NCI-H774 (cell line): ENCODE measurements at places on chromosomes 3 and 15.

DNA sequence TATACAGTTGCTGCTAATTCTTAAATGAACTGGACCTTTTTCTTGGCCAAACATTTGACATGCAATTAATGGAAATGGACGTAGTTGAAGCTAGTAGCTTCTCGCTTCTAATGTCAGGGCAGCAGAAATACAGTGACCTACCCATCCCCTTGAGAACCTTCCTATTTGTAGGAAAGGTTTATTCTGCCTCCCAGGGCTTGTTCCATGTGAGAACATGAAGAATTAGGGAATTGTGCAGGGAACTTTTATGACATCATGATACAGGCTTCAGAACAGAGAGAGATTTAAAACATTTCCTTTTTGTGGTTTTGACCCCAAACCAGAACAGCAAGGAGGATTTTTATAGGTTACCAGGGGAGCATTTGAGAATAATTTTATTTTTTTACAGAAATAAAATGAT is 406.6 kb upstream of the PPP2R3A start:
- DNase-seq: no peak

DNA sequence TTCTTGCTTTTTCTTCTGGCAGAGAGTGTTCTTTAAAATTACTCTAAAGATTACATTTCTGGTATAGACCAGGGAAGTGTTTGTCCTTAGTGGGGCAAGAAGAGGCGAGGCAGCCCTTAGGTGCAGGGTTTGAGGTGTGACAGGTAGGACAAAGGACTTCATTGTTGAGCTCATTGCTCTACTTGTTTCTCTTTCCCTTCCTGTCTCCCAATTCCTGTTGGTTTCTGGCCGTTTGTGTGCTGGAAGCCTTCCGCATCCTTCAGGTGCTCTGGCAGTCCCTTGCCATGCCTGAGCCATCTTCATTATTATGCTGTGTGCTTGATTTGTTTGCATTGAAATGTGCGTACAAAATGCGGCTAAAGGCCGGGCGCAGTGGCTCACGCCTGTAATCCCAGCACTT is 85.1 kb downstream of the CCK start:
- DNase-seq: no peak

DNA sequence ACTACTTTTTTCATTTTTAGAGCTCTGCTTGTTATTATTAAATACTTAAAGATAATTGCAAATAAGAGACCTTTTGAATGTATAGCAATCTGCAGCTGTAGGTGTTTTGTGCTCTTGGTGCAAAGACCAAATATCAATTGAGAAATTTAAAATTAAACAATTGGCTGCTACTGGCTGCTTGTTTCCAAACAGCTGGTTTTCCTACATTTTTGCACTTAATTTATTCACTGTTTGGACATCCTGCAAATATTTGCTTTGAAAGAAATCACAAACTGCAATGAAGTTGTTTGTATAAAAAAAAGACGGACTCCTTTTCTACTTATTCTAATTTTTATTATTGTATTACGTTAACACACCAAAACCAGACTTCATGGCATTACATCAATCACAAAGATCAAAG is 35.6 kb downstream of the MED12L start:
- no peak for DNase-seq

- DNase-seq: peak; percentile 34
These were observed 508.5 kb downstream of the GABRG3 start for GRCh38 chr15:27479296-27480140.

GRCh38 chr3:120597445-120598049 is 1.4 kb downstream of the NDUFB4 start:
- no peak for DNase-seq

DNA sequence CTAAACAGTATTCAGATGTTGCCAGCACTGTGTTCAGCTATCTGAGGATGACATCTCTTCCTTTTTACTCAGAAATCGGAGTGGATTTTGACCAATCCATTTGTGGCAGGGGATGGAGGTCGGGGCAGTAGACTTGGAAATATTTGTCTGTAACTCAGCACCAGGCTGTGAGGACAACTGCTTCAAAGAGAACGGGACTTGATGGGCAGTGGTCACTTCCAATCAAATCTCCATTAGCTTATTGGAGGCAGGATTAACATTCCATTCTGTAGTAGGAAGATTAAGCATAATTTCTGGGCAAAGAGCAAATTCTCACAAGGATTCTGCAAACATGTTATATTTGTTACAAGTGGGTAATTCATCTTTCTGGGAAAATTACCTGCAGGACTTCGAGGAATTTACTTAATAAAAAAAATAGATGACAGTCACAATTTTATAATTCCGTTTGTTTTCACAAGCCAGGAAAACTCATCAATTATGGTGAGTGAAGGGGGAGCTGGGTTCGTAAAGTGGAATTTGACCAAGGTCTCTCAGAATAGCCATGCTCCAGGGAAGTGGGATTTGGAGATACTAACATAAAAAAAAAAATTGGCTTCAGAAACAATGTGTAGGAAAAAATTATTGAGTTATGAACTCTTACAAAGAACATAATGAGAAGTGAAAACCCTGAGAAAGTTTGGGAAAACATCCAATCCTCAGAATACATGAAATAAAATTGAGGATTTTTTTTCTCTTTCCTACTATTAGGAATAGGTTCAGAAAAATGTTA is 18.1 kb downstream of the CRABP1 start:
- no peak for DNase-seq

- no peak for DNase-seq
These were observed 38.5 kb downstream of the C3orf62 start for GRCh38 chr3:49238274-49239127.

DNA sequence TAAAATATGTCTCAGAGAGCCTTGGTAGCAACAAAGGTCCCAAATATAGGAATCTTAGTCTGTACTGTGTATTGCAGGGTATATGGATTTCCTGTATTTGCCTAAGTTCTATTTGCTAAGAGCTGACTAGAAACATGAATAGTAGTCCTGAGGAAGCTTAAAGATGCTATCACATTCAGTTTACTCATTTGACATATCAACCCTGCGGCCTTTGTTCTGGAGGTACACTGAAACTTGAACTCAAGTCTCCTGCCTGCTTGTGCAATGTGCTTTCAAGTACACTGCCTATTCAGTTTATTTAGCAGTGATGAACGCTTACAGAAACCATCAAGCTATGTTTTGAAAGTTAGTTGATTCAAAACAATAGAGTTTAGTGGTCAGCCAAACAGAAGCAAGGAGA is 21.1 kb downstream of the IL1RAP start:
- DNase-seq: no peak

DNA sequence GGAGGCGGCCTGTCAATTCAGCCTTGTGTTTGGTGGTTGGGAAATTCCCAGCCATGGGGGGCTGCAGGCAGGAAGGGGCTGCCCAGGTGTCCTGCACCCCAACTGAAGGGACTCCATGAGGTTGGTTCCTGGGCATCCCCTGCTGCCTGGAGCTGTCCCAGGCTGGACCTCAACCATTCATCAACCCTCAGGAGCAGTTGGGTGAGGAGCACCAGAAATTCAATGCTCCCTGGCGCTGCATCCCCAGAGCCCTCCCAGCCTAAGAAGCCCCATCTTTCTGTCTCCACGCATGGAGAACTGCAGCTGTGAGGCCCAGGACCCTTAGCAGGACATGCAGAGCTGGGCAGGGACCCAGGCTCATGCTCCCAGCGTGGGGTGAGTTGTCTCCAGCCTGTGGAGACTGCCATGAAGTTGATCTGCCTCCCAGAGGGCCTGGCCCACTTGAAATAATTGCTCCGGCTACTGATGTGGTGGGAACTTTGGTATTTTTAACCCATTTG is 8.0 kb upstream of the SEMA3B start:
- no peak for DNase-seq

DNA sequence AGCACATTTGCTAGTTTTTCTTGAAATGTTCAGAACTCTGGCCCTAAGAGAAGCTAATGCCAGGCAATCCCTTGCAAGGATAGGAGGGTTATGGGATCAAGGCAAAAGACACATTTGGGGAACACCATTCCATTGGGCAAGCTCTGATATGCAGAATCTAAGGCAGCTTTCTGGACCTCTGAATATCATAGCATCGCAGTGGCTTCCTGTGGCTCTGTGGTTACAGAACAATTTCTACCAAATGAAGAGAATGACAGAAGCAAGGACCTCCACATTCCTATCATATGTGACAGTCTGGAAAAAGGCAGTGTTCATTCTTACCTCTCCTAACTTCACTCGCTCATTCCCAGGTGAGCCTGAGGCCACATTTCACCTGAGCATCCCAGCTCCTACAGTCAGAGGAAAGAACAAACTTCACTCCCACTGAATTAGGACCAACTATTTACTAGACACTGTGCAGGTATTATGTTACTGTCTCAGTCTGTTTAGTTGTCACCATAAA is 836.1 kb upstream of the CFAP20DC start:
- DNase-seq: no peak

GRCh38 chr15:63945838-63946298 is 100.4 kb downstream of the DAPK2 start:
- no peak for DNase-seq

DNA sequence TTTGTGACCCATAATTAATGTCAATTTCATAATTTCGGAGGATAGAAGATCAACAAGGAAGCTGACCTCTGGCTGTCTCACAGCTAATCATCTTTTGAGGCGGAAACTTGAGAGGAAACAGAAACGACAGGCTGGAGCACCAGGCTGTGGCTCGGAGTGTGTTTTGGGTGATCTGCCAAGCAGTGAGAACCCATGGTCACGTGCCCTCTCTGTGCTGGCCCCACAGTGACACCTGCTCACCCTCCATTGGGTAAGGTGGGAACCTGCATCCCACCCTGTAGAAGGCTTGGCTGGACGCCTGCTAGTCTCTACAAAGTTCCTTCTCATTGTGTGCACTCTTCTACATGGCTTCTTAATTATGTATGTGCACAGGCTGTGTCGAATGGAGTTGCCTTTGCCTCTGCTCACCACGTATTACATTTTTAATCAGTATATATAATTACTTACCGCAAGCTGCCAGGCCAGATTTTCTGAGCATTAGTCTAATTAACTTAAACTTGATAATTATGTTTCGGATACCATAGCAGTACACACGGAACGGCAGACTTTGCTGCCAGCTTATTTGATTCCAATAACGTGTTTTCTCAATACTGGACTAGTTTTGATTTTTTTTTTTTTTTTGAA is 719.4 kb upstream of the CFAP20DC start:
- DNase-seq: no peak

- no peak for DNase-seq
These were observed 37.3 kb downstream of the STARD5 start for GRCh38 chr15:81286621-81287121.

- DNase-seq: no peak
These were observed 41.8 kb downstream of the MUC20 start for GRCh38 chr3:195762611-195763010.
